ENCODE measurements at places on chromosomes 5 and 9. TPM values are rescaled to one million over a fixed set of nuclear protein-coding genes. Genes with fewer than 3 reads are reported as not detected.

The PCDHGA4 gene
- total RNA-seq, result 3.9 TPM

The NUTM2F gene
- total RNA-seq, result not detected

The GPR150 gene
- 0.26 TPM for total RNA-seq

The FIBCD1 gene
- 1.4 TPM for total RNA-seq

The FGF1 gene
- 2.0 TPM for total RNA-seq

The CCDC152 gene
- 1.3 TPM for total RNA-seq

The PARP8 gene
- total RNA-seq, result 0.68 TPM

The SLC6A7 gene
- total RNA-seq, result not detected

The ZDHHC11 gene
- 0.85 TPM for total RNA-seq

All from pericardium fibroblast (primary cell).